T-helper 17 cell (primary cell): ENCODE measurements at places on chromosomes 4 and X.

DNA sequence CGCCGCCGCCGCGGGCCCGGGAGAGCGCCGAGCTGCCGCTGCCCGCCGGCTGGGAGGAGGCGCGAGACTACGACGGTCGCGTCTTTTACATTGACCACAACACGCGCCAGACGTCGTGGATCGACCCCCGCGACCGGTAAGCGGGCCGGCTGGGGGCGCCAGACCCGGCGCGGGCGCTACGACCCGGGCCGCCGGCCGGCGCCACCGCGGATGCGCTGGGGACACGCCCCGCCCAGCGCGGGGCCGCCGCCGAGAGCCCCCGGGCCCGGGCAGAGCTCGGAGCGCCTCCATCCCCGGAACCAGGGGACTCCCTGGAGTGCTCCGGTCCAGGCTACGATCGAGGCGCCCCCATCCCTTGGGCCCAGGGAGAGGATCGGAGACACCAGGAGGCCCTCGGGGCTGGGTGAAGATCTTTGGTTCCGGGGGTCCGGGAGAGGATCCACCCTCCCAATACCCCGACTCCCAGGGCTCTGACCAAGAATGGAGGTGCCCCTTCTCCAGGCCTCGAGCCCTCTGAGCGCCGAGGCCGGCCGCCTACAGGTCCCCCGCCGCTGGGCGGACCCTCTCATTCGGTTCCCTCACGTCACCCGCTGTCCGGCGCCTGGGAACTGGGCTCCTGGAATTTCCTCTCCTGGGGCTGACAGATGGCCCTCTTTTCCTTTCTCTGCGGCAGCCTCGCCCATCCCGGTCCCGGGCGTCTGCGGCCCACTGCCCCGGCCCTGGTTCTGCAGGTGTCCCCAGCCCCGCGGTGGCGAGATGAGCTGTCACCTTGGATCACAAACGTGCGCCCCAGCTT is 48.8 kb downstream of the CLDN34 start:
- peak; percentile 16 for DNase-seq

DNA sequence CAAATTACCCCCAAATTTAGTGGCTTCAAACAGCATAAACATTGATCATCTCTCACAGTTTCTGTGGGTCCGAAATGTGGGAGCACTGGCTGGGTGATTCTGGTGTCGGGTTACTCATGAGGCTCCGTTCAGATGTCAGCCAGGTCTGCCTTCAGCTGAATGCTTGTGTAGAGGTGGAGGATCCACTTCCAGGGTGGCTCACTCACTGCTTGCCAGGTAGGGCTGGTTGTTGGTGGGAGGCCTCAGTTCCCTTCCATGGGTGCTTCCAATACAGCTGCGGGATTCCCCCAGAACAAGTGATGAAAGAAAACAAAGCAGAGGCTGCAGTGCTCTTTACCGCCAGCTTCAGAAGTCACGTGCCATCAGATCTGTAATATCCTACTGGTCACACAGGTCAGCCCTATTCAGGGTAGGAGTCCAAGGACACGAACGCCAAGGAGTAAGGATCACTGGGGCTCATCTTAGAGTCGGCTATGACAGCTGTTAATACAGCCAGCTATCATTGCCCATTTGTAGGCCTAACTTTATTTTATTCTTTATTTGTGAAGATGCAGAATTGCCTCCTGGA is 1.1 kb upstream of the SMIM43 start:
- DNase-seq, result no peak

DNA sequence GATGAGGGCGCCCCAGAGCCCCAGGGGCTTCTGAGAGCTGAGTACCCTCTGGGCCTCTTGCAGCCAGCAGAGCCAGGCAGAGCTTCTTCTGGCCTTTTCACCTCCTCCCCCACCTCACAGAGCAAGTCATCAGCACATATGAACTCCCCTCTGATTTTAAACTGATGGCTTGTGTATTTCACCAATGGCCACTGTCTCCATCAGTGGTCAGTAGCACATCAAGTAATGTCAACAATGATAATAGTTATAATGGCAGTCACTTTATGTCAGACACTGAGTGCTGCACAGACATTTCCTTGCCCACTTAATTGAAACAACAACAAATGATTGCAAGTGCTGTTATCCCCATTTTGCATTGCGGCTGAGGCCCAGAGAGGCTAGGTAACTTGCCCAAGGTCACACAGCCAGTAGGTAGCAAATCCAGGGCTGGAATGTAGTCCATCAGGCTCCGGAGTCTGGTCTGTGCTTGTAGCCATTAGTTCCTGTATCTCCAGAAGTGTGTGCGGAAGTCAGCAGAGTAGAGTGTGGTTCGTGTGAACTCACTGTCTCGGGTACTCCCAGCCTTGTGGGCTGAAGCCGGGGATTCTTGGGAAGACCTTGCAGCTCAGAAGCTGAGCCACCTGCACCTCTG is 3.0 kb downstream of the ATP2B3 start:
- no peak for DNase-seq

GRCh38 chr4:75172551-75172950 is 239.6 kb downstream of the PARM1 start:
- DNase-seq, result no peak

DNA sequence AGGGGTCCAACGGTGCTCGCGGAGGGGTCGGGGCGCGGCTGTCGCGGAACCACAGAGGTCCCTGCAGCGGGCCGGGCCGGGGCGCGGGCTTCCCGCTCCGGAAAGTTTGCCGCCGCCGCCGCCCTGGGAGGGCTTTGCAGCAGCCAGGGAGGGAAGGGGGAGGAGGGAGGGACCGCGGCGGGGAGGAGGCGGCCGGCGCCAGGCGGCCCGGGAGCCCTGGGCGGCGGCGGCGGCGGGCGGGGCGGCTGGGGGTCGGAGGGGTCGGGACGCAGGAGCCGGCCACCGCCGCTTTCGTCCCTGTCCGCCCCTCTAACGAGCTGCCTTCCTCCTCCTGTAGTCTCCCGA is 375 bp downstream of the FGFR3 start:
- peak; percentile 34 for DNase-seq

DNA sequence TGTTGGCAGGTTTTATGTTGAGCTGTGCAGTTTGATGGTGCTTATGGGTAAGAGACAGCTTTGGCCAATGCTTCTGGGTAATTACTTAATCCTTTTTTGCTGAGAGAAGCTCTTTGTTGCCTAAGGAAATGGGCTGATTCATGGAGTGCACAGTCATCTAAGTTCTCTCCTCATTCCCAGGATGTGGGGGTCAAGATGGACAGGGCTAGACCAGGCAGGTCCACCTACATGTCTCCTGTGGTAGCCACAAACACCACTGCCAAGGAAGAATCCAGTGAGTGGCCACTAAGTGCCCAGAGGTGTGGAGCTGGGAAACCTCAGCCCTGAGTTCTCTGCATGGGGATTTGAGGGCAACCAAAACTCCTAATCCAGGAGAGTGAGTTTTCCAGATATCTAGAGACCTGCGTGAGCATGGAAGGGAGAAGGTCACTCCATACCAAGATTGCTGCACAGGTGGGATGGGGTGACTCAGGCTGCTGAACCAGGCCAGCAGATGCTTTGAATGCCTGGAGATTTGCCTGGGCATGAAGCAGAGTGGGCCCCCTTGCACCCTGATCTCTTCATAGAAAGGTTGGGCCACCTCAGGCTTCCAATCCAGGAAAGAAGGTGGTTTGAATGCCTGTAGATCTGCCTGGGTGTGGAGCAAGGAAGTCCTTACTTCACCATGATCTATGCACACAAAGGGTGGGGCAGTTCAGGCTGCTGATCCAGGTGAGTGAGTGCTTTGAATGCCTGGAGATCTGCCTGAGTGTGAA is 234.8 kb upstream of the GNPDA2 start:
- no peak for DNase-seq

- DNase-seq, result no peak
Measured at GRCh38 chr4:181911420-181911819, 331.8 kb upstream of the TENM3 start.

DNA sequence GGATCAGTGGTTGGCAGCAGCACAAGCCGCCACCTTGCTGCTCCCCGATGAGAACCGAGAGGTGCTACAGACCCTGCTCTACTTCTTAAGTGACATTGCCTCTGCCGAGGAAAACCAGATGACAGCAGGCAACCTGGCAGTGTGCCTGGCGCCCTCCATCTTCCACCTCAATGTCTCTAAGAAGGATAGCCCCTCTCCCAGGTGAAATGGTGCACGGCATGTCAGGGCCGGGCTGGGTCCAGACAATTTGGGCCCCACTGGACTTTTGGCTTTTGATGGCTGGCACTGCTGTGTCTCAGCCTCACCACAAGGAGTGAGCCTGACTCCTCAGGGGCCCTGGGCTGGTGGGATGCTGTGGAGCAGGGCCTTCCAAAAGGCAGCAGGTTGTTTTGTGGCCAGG is 74.1 kb downstream of the STARD8 start:
- DNase-seq, result no peak

GRCh38 chrX:140343226-140343868 is 161.5 kb downstream of the SOX3 start:
- DNase-seq, result no peak
